ENCODE measurements at places on chromosomes 11 and 22.

DNA sequence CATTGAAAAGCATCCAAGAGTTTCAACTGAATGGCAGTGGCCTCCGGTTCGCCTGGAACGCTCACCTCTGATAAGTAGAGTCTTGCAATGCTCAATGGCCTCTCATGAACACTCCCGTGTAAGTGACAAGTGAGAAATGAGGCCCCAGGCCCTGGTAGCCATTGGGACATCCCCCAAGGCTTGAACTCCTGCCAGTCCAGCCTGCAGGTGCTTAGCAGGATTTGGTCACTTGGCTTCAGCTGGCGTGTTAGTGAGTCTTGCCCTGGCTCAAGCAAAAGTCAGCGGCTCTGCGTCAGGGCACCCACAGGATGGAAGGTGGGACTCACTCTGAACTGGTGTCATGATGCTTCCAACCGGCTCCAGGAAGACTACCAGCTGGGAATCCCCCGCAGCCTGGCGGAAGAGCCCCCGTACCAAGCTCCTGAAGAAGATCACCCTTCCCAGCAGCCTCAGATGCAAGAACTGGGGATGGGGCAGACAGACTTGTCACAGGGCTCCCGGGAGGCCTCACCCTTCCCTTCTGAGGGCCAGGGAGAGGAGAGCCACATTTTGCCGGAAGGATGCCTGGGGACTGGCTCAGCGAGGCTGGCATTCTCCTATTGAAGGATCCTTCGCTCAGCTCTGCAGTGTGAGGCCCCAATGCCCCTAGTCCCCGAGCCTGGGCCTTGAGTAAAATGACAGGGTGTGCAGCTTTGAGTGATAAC lies 19.3 kb downstream of the MB start:
- no peak for DNase-seq

DNA sequence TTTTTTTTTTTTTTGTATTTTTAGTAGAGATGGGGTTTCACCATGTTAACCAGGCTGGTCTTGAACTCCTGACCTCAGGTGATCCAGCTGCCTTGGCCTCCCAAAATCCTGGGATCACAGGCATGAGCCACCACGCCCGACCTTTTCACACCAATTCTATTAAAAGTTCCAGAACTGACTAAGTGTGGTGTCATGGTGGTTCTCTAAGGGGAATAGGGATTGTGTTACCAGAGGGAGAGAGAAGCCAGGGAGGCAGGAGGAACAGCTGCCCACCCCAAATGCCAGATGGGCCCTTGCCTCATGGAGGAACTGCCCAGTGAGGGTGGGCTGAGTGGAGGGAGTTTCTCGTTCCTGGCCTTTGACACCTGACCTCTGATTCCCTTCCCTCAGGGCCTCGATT lies 5.9 kb downstream of the RPS6KA4 start:
- DNase-seq, result no peak

GRCh38 chr22:35938226-35938625 lies 90.4 kb downstream of the RBFOX2 start:
- no peak for DNase-seq

- DNase-seq, result no peak
These were observed 29.9 kb downstream of the CCDC15 start for GRCh38 chr11:124983674-124984511.

- no peak for DNase-seq
These were observed 128.3 kb downstream of the TEAD1 start for GRCh38 chr11:12802418-12803085.

- DNase-seq, result no peak
These were observed 238.3 kb upstream of the TBCEL start for GRCh38 chr11:120785576-120785975.

GRCh38 chr11:1445741-1446445 lies 40.7 kb downstream of the MOB2 start:
- DNase-seq, result no peak

DNA sequence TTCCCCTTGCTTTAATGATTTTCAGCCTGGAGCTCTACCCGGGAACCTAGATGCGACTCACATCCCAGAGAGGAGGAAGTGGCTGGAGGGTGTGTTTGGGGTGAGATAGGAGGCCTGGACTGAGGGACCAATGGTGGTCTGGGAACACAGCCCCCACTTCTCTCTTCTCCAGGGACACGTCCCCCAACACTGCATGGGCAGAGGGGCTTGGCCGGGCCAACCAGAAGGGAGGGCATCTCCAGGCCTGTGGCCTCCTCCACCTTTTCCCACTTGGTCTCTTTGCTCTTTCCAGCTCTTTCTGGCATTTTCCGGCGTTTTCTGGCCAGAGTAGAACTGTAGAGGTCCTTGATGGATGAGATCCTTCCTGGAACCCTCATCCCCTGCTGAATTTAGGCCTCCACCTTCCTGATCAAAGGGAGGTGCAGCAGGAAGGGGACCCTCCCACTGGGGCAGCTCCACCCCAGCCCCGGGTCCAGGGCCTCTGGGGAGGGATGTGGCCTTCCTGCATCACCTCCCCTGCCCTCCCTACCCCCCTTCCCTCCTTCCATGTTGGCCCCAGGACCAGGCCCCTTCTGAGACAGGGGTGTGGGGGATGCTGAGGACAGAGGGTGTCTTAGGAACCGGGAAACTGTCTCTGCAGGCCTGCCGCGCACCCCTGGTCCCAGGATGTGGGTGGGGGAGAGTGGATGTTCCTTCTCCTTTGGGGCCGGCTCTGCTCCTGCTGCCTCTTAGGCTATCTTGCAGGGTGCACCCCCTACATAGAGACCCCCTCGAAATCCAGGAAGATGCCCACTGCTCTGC lies 24.4 kb downstream of the MRGPRG start:
- no peak for DNase-seq

DNA sequence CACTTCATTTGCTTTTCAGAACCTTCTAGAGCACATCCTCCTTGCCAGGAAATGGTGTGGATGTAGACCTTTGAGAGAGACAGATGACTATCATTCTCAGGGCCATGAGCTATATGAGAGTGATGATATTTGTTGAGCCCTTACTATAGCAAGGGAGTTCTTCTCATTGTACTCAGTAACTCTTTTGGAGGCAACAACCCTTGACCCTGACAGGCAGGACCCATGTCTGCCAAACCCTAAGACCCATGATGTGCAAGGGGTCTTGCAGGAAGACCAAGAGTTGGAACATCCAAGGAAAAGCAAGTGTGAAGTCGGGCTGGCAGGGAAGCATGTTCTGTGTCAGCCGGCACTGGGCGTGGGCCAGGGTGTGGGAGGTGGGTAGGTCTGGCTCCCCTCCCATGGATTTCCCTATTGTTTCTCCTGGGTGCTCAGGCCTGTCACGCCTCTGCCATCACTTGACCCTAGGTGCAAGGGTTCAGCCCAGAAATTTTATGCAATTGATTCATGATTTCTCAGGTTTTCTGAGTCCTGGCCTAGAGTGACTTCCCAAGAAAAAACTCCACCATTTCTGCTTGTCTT lies 1.2 kb downstream of the FOLR3 start:
- DNase-seq, result no peak

DNA sequence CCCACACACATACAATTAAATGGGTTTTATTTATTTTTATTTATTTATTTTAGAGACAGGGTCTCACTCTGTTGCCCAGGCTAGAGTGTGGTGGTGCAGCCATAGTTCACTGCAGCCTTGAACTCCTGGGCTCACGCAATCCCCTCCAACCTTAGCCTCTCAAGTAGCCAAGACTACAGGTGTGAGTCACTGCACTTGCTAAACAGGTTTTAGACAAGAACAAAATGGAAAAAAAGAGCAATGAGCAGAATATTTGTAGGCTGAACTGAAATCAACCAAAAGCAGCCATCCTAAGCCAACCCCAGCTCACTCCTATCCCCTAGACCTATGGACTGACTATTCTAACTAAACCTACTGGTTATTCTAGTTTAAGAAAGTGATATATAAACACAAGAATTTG lies 37.8 kb downstream of the MRE11 start:
- DNase-seq, result no peak

DNA sequence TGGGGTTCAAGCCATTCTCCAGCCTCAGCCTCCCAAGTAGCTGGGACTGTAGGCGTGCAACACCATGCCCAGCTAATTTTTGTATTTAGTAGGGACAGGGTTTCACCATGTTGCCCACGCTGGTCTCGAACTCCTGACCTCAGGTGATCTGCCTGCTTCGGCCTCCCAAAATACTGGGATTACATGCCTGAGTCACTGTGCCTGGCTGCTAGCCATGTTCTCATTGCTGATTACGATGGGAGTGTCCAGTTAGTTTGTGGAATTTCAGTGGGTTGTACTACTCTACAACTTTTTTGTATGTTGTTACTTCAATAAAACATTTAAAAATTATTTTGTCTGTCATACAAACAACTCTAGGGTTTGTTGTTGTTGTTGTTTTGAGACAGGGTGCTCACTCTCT lies 4.8 kb upstream of the VPS11 start:
- no peak for DNase-seq

All from CD4-positive, alpha-beta T cell treated with Interleukin-15 for 4 hours (primary cell).